ENCODE measurements at places on chromosomes 4 and X.

GRCh38 chr4:176883108-176883550, 90.4 kb upstream of the VEGFC start:
- peak; percentile 22 for DNase-seq

- no peak for DNase-seq
These were observed 49.7 kb upstream of the PTPN13 start for GRCh38 chr4:86544310-86544966.

- peak; percentile 22 for DNase-seq
These were observed 176.0 kb downstream of the BMPR1B start for GRCh38 chr4:94933799-94934198.

DNA sequence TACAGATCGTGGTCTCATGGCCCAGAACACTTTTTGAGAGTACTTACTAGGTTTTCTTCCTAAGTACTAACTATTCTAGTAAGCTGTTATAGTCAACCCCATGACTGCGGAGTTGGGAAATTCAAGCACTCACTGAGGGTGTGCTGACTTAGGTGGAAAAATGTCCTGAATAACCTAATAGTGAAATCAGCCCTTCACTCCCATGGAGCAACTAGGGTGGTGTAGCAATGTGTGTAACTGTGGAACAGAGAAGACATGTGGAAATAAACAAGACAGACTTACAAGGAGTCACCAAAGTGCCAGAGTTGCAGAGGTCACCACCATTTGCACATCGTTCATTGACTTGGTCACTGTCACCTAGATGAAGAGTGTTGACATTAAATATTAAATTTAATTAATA, 12.1 kb upstream of the VSIG4 start:
- no peak for DNase-seq

GRCh38 chr4:122671919-122672490, 51.1 kb upstream of the IL21 start:
- DNase-seq = no peak

DNA sequence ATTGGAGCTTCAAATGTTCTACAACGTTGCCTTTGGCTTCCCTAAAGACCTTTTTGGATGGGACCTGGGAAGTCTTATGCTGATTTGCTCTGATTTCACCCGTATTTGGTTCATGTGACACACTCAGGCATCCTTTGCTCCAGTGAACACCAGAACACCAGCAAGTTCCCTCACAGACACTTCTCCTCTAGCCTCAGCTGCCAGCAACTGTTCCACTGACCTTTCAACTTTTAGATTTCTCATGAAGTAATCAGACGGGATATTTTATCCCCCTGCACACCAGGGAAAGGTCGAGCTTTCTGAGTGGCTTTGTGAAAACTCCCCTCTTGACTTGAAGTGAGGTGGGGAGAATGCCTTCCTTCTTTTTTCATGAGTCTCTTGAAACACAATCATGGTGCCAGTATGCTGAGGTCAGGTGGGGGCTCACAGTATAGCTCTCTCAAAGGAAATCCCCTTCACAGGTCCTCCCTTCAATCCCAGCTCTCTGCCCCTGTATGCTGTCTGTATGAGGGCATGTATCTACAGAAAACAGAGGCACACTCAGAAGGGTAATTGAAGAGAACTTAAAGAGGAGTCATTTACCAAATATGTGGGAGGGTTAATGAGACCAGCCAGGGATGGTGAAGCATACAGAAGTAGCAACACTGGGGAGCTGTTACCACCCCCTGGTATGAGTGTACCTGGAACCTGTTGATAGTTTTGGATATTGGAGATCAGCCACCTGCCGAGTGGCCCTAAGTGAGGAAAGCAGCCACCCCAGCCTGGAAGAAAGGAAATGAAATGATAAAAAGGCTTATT, 62.7 kb downstream of the FGFBP1 start:
- no peak for DNase-seq

DNA sequence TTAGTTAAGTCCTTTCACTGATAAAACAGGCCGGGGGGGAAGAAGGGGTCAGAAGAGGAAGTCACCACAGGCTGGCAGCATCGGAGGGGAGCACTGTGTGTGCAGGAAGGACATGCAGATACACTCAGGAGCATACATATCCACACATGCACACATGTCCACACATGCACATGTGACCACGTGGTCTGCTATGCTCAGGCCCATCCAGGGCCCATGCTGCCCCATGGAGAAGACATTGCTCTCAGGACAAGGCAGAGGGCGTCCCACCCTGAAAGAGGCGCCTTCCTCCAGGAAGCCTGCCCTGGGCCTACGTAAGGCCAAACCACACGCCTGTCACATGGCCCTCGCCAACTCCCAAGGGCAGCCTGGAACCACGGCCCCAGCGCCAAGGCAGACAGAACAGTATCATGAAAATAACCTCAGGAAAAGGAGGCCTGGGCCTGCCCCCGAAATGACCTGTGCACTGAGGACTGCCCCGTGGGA, 15.8 kb downstream of the WDR1 start:
- no peak for DNase-seq

GRCh38 chr4:123783921-123784320, 387.3 kb downstream of the SPRY1 start:
- DNase-seq = no peak

- no peak for DNase-seq
These were observed 199.5 kb upstream of the PUDP start for GRCh38 chrX:7347465-7347864.

DNA sequence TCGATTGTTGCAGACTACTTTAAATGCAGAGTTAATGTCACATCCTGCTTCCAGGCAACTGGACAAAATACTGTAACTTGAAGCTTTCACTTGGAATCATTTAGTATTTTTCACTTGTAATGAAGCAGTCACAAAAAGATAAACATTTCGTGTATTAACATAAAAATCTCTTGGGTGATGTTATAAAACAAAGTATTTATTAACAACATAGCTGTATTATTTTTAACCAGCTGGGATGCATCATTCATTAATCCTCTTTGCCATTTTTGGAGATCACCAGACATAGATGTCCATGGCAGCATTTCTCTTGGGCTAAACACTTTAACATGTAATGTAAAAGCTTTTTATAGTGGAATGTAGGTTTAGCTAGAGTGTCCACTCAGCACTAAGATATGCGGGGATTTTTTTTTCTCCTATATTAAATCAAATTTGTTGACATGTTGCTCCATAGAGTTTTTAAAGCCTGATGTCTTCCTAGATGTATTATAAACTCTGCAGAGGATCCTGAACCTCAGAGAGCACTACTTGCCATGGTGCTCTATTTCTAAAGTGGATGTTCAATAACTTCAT, 193.7 kb upstream of the SPANXN4 start:
- DNase-seq = no peak

DNA sequence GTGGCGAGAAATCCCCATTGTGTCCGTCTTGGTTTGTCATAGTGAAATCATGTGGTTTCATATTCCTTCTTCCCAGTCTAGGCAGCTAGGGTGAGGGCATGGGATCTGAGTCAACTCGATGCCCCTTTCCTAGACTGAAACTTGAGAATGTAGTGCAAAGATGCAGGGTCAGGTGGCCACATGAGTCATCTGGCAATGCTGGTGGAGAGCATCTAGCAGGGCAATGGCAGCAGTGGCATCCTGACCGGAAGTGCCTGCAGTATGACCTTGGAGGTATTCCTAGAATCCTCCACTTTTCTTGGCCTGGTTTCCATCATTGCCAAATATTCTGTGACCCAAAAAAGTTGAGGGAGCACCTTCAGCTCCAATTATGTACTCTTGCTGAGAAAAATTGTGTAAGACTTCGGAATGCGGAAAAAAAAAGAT, 39.1 kb upstream of the TMEM184C start:
- DNase-seq = peak; percentile 89

- no peak for DNase-seq
These were observed 121.0 kb upstream of the STOX2 start for GRCh38 chr4:183783991-183784553.

DNA sequence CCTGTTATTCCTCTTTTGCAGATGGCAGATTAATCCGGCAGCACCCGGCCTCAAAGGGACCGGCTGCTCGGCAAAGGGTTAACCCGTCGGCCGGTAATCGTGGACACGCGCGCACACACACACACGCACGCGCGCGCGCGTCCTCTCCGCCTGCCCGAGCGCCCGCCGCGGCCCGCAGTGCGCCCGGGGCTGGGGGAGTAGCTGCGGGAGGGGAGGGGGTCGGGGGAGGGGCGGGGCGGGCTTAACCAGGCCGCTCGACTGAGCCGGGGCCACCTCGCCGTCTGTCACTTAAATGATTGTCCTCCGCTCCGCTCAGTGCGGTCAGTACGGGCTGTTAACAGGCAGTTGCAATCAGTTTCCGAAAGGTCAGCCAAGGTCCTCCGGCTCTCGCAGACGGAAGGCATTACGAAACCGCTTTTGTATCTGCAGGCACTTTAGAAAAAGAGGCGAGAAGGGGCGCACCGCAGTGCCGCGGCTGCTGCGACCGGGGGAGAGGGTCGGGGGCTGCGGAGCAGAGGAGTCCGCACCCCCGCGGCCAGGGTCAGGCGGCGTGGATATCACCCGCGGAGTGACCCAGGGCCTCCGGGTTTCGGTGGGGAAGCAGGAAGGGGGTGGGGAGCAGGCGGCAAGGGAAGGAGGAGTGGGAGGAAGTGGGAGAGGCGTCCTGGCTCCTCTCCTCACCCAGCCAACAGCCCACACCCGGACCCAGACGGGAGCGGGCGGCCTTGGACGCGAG, 57.3 kb upstream of the BCOR start:
- DNase-seq = no peak

- peak; percentile 25 for DNase-seq
These were observed 3.3 kb upstream of the MAGEA8 start for GRCh38 chrX:149877636-149878035.

DNA sequence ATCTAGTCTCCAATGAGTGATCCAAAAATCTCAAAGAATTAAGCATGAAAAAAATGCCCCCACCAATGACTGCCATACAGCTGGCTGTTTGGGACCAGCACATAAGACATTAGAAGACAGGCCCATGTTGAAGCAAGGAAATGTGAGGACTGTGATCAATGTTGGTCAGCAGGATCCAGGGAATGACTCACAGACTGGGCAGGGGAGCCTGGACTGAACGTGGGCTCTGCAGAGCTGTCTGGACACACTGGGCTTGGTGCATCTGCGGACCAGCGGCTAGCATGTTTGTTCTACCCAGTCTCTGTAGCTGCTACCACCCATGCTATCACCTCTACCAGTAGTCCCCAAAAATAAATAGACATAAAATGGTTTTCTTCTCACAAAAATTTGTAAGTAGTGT, 108.6 kb downstream of the PALLD start:
- DNase-seq = peak; percentile 80

GRCh38 chr4:140151699-140152012, 2.3 kb downstream of the MAML3 start:
- DNase-seq = peak; percentile 87

DNA sequence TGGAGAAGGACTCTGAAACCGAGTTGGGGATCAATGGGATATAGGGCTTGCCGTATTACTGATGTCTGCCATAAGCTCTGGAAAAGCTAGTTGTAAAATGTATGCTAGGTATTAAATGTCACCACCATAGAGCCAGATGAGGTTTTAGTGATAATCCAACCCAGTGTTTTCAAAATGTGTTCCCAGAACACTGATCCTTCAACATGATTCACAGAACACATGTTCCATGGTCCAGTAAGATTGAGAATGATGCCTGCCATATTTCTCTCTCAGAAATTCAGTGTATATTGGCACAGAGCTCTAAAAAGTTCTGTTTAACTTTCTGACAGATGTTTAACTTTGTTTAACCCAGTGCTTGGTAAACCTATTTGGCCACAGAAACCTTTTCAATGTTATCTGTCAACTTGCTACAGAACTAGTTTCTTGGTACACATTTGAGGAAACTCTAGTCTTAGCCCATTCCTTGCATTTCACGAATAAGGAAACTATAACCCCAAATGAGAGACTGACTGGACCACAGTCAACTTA, 160.2 kb downstream of the PALLD start:
- DNase-seq = no peak

DNA sequence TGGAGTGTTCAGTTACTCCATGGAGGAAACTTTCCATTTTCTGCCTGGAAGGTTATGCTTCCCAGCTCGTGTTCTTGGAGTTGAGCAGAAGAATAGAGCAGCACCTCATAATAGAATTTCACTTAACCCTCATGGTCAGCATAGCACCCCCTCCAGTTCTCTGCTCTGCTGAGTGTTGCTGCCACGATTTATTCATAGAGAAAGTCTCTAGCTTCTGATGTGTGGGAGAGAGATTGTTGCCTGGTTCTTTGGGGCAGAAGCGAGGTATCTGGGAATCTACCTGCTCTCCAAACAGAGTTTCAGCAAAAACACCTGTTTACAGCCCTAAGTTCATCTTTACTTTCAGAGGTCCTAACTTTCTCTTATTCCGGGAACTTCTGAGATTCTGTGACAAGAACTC, 3.9 kb upstream of the DTHD1 start:
- no peak for DNase-seq

DNA sequence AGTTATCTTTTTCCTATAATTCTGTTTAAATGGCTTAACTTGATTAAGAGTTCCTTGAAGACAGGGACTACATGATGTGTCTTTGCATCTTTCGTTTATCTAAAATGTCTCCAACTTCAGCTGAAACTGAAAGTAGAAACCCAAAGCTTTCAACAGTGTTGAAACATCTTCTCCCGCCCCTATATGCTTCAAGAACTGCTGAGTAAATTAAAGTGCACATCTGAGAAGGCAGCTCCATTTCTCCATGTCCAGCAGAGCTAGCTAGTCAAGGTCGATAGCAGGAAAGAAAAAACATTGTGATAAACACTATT, 185.7 kb upstream of the TBL1X start:
- no peak for DNase-seq

DNA sequence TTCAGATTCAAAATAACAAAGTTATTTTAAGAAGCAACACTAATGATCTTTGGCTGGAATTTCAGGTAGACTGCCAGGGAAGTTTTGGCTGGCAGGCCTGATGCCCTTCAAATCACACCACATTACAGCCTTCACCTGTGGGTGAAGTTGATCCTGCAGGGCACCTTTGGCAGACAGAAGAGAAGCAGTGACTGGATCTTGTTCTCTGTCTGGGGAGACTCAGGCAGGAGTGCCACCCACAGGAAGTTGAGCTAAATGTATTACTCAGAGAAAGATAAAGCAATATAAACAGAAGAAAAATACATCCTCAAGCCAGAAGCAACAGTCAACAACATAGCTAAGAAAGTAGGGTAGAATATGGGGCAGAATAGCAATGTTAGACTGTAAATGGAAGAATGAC, 12.8 kb upstream of the CFAP299 start:
- DNase-seq = peak; percentile 59

Data from brain microvascular endothelial cell (primary cell).